Left ventricle myocardium inferior (tissue), 1 donor: ENCODE measurements at places on chromosomes 2 and 18.

DNA sequence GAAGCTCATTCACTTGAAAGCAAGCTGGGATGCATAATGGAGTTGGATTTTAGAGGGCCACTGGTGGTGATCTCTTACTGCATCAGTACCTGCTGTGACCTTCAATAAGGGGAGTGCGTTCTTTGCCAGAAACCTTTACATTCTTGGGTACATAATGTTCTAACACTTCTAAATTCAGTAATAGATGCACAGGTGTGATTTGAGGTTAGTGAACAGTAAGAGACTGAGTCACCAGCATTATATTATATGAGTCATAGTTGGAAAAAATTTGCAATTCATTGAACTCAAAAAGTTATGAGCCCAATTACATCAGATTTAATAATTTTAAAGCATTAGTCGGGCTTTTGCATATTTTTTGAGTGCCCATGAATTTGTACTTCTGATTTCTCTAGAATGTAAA lies 803.3 kb downstream of the ADCYAP1 start:
- no peak for DNase-seq

- no peak for DNase-seq
These were observed 153.7 kb downstream of the TGIF1 start for GRCh38 chr18:3603421-3604234.

GRCh38 chr2:225452677-225453076 lies 53.2 kb downstream of the NYAP2 start:
- DNase-seq = no peak

DNA sequence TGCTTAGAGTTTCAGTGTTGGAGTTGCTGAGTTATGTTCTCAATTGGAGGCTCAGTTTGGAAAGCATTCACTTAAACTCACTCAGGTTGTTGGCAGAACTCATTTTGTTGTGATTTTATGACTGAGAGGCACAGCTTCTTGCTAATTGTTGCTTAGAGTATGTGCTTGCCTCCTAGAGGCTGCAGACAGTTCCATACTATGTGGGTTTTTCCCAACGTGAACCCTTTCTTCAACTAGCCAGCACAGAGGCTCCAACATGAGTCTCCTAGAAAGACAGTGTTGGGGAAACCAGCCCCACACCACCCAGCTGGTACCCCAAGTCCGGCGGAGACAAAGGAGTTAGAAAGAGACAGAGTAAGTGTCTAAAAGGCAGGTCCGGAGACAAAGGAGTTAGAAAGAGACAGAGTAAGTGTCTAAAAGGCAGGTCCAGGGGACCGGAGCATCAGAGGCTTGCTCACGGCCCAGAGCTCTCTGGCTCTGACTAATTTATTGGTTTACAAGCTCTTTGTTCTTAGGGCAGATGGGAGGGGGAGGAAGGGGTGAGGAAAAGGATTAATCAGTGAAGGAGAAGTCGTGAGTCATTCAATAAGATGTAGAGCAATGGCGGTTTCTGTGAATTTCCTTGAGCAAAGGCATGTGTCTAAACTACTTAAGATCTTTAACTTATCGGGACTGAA lies 999.7 kb upstream of the LRRTM1 start:
- no peak for DNase-seq

- DNase-seq = no peak
These were observed 4.6 kb upstream of the MFF start for GRCh38 chr2:227320305-227321094.

DNA sequence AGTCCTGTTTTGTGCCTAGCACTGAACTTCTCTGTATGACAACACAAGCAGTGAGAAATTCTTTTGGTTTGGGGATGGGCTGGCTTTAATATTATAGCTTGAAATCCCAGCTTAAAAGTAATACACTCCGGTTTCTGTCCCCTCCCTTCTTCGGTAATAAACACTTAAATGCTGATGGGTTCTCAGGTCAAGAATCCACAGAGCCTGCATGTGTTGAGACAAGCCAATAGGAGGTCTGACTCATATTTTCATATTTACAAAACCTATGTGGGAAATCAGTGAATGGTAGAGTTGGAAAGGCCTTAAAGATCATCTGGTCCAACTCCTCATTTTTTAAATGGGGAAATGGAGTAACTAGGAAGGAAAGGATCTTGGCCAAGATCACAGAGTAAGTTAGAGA lies 47.5 kb downstream of the VSNL1 start:
- no peak for DNase-seq
